Esophagus squamous epithelium (tissue), 5 donors: ENCODE measurements at places on chromosomes 5 and 9.

- H3K27ac ChIP-seq: no peak overlapping the region
- H3K36me3 ChIP-seq: no peaks in the 10 kb centered on the region
- DNase-seq: no peak
- H3K4me3 ChIP-seq: no peak overlapping the region
Observed at GRCh38 chr5:173287086-173287485, 41.1 kb downstream of the STC2 start.

DNA sequence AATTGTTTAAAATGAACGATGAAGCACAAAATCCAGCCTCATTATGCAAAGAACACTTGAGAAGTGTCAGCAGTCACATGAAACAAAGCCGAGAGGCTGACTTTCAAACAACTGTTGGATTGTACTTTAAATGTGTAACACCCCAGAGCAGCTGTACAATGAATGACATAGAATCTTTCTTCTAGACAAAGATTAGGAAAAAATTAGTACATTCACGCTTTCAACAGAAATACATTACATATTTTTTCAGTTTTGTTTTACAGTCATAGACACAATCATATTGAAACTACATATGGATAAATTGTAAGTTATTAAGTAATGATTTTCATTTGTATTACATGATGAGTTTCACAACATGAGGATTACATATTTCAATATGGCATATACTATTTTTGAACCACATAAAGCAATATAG lies 10.6 kb upstream of the AGXT2 start:
- H3K36me3 ChIP-seq: no peaks in the 10 kb centered on the region
- H3K27me3 ChIP-seq: no peaks in the 10 kb centered on the region
- DNase-seq: no peak
- no peak overlapping the region for H3K27ac ChIP-seq
- no peaks in the 10 kb centered on the region for H3K4me1 ChIP-seq
- no peak overlapping the region for H3K4me3 ChIP-seq

DNA sequence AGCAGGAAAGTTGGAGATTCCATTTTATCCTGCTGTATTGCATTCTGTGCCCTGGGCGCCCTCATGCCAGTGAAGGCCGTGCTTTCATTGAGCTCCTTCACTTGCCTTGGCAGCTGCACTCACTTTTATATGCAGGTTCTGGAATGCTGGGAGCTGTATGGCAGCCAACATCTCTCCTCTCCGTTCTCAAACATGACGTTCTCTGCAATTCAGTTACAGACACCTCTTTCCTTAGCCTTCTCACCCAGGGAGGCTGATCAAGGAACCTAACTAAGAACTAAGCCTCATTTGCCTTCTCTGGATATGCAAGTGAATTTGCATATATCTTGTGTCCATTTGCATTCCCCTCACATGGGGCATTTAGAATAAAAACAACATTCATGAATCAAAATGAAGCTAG lies 29.4 kb upstream of the PURA start:
- H3K27ac ChIP-seq: no peak overlapping the region
- no peak overlapping the region for H3K4me3 ChIP-seq
- no peaks in the 10 kb centered on the region for H3K4me1 ChIP-seq
- peaks cover 7% of the 10 kb centered on the region for H3K27me3 ChIP-seq

- peak overlapping the region; percentile 75 for H3K27ac ChIP-seq
- H3K4me1 ChIP-seq: peaks cover 18% of the 10 kb centered on the region
- peak overlapping the region; percentile 53 for H3K4me3 ChIP-seq
- H3K27me3 ChIP-seq: no peaks in the 10 kb centered on the region
Observed at GRCh38 chr5:80960531-80961375, 590 bp downstream of the RASGRF2 start.

GRCh38 chr5:76175051-76175666 lies 92.0 kb downstream of the SV2C start:
- H3K4me1 ChIP-seq: no peaks in the 10 kb centered on the region
- no peak overlapping the region for H3K27ac ChIP-seq
- no peak overlapping the region for H3K4me3 ChIP-seq
- H3K27me3 ChIP-seq: no peaks in the 10 kb centered on the region
